Sigmoid colon (tissue), 7 donors: ENCODE measurements at places on chromosomes 1 and 21. TPM values are rescaled to one million over a fixed set of nuclear protein-coding genes. Genes with fewer than 3 reads are reported as not detected.

The C4BPB gene
- 2.2 TPM for total RNA-seq

The LCE2A gene
- total RNA-seq, result not detected

The NBPF10 gene
- 0.71 TPM for total RNA-seq

The TMEM269 gene
- not detected for total RNA-seq

The TGFB2 gene
- total RNA-seq, result 6.3 TPM

The PRAMEF12 gene
- not detected for total RNA-seq

The RSRP1 gene
- 70.9 TPM for total RNA-seq

The PPIAL4G gene
- total RNA-seq, result 0.14 TPM

The LRRC7 gene
- total RNA-seq, result 1.4 TPM

The ST6GALNAC3 gene
- 7.5 TPM for total RNA-seq

The COL24A1 gene
- 5.8 TPM for total RNA-seq

The BMP8B gene
- 0.81 TPM for total RNA-seq

The CTSK gene
- 114 TPM for total RNA-seq

The PDPN gene
- 5.6 TPM for total RNA-seq

The GJA9 gene
- not detected for total RNA-seq

The KCNJ10 gene
- 0.36 TPM for total RNA-seq

The SPAG17 gene
- not detected for total RNA-seq

The GPBP1L1 gene
- 142 TPM for total RNA-seq

The CLDN8 gene
- not detected for total RNA-seq

The ICOSLG gene
- total RNA-seq, result 1.1 TPM

The PRELP gene
- 88.4 TPM for total RNA-seq

The KIAA0040 gene
- total RNA-seq, result 18.8 TPM

The PLEKHN1 gene
- not detected for total RNA-seq

The FAM3B gene
- not detected for total RNA-seq

The EPS8L3 gene
- not detected for total RNA-seq

The OR4F29 gene
- total RNA-seq, result not detected

The TBX15 gene
- total RNA-seq, result 0.16 TPM

The INAVA gene
- total RNA-seq, result 1.4 TPM

The KRTAP20-2 gene
- total RNA-seq, result not detected

The KAZN gene
- total RNA-seq, result 6.0 TPM

The CD1B gene
- total RNA-seq, result not detected
